ENCODE measurements at places on chromosomes 7 and 10. TPM values are rescaled to one million over a fixed set of nuclear protein-coding genes. Genes with fewer than 3 reads are reported as not detected.

TM9SF3 gene
- total RNA-seq, result 392 TPM

NEBL gene
- total RNA-seq, result 14.1 TPM

TRIM50 gene
- not detected for total RNA-seq

DNA sequence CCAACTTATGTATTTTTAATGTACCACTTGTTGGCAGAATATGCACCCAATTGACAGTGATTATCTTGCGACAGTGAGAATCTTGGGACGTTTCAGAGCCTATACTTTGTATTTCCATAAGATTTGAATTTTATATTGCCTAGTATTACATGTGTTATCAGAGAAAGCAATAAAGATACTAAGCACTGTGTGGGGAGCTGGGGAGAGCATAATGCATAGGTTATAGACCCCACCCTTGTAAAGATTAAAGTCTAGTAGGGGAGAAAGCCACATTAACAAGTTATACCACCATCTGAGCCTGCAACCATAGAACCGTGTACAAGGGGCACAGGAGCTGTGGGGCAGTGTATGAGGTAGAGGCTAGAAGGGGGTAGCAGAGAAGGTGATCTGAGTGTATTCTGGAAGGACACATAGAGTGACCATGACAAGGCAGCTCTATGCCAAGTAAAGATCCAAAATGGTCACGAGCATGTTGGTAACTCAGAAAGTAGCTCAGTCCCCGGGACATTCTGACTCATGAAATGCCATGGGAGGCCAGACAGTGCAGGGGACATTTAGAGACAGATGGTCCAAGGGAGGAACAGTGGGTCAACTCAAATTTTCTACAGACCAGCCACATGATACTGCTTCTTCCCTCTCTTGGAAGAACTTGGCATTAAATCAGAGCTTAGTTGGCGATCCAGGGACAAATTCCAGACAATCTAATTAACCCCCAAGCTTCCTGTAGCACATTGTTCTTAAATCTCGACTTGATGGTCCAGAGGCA is 84.5 kb downstream of the ADRA2A start:
- DNase-seq, result no peak

DNA sequence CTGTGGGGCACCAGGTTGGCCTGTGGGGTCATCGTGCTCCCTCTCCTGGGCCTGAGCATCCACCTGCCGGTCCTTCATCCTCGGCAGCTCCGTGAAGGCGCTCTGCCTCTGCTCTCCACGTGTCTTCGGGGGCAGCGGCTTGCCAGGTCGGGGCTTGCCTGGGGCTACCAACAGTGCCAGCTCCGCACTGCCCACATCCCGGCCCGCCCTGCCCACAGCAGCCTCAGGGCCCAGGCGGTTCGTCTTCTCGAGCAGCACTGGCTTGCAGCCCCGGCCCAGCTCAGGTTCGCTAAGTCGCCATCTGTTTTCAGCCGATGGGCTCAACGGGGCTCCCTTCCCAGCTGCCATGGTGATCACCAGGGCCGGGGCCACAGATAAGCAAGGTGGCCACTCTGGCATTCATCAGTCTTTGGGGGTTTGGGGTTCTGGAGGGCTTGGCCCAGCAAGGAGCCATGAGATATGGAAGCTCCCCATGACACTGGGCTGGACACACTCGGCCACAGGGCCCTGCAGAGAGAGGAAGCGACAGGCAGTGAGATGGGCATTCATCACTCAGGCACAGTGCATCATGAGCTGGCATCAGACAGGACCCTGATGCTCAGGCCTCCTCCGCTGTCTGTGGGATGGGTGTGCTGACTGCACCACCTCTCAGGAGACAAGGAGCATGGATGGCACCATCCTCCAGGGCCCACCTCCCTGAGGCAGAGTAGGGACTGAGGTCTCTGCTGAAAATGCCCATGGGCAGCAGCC is 15.5 kb downstream of the ZNF488 start:
- DNase-seq, result no peak

DNA sequence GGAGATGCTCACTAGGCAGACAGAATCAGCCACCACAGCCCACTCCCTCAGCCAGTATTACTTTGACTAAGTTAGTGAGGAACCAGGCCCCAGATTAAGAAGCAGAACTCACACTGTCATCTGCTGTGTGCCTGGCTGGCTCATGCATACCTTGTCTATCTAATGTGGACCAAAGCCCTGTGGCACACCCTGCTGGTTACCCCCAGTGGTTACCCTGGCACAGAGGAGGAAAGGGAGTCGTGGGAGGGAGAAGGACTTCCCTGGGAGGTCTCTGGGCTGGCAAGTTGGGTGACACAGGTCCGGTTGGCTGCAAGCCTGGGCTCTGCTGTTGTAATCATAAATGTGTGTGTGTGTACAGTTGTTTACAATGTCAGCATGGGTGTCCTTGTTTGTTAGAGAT is 7.5 kb upstream of the SH2D4B start:
- no peak for DNase-seq

All from colonic mucosa (tissue), 4 donors.